Epithelial cell of proximal tubule (primary cell): ENCODE measurements at places on chromosomes 2 and 18. TPM values are rescaled to one million over a fixed set of nuclear protein-coding genes. Genes with fewer than 3 reads are reported as not detected.

Gene AMMECR1L
- total RNA-seq = 10.7 and 14.0 TPM in 2 replicates

Gene REG3A
- total RNA-seq = not detected in 2 replicates

Gene LHCGR
- not detected in 2 replicates for total RNA-seq

DNA sequence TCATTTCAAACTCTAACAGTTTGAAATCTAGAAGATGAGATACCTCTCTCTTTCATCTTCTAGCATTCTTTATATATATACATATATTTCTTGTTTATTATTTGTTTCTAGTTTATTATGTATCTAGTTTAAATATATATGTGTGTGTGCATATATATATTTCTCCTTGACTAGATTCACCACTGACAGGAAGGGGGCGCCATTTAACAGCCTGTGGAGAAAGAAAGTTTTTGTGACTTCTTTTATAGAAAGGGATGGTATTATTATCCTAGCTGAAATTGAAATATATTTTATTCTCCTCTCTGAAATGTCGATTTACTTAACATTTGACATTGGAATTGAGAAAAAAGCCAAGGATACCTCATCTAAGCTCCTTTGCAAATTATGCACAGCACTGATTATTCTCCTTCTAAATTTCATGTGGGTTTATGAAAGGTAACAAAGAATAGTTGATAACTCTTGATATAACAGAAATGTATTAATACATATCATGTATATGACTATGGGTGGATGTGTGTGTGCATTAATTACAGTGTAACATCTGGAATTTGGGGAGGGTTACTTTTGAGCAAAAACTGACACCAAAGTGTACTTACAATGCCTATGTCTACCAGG, 160.7 kb upstream of the NT5C1B start:
- DNase-seq = no peak

- peak; percentile 47 for DNase-seq
Observed at GRCh38 chr2:30869988-30870387, 62.7 kb upstream of the CAPN13 start.

DNA sequence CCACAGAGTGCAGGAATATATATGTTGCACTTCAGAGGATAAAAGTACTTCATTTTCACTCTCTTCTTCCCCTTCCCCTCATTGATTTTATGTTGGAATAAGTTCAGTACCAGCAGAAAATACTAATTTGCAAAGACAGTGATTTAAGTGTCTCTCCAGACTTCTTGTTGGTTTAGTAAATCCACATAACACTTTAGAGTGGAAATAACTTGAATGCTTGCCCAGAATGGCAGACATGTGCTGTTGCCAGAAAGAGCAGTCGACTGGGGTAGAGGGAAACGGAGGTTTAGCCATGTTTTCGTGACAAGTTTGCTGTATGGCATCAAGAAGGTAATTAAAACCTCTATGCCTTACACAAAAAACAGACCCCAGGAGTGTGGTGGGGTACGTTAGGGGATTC, 246.0 kb upstream of the CXCR4 start:
- DNase-seq = no peak

Gene GAREM2
- 1.9 and 3.3 TPM in 2 replicates for total RNA-seq
